ENCODE measurements at places on chromosomes 2 and 18. TPM values are rescaled to one million over a fixed set of nuclear protein-coding genes. Genes with fewer than 3 reads are reported as not detected.

GRCh38 chr2:234405462-234405861 is 91.4 kb downstream of the ARL4C start:
- no peak overlapping the region for H3K4me3 ChIP-seq
- H3K36me3 ChIP-seq = no peaks in the 10 kb centered on the region
- H3K27ac ChIP-seq = no peak overlapping the region

- H3K27me3 ChIP-seq = no peaks in the 10 kb centered on the region
- H3K4me1 ChIP-seq = no peaks in the 10 kb centered on the region
- no peak overlapping the region for H3K27ac ChIP-seq
- no peak overlapping the region for H3K4me3 ChIP-seq
- DNase-seq = no peak
- H3K36me3 ChIP-seq = no peaks in the 10 kb centered on the region
Measured at GRCh38 chr18:75592527-75592926, 165.0 kb upstream of the SMIM21 start.

Gene CCDC68
- total RNA-seq = 4.1 TPM

DNA sequence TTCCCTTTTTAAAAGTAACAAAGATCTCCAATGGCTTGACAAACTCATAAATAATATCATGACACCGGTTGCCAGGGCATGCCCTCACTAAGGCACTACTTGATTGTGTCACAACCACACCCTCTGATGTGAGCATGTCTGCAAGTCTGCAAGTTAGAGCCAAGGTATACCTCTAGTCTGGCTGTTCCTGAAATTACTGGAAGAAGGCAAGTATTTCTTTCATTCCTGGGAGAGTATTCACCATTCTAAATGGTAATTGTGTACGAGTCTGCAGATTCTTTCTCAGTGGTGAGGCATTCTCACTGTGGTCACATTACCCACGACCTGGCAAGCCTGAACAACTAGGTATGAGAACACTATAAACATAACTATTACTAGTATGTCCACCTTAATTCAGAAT is 25.7 kb upstream of the RNU4ATAC start:
- no peak overlapping the region for H3K27ac ChIP-seq
- no peak for DNase-seq
- H3K27me3 ChIP-seq = no peaks in the 10 kb centered on the region
- H3K4me1 ChIP-seq = peaks cover 18% of the 10 kb centered on the region

DNA sequence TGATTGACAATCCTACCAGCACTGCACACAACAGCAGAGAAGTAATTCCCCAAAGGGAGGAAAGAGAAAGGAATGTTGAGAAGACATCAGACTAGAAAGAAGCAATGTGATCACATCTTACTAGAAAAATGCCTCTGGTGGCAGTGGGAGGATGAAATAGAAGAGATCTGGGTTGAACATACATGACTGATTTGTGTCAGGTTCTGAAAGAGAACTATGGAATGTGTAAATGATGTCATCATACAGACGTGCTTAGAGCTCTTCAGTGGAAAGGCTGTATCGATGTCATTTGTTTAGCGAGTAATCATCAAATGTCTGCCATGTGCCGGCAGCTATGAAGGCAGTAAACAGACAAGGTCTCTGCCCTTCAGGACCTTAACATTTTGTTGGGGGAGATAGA is 24.9 kb downstream of the GORASP2 start:
- H3K36me3 ChIP-seq = peaks cover 96% of the 10 kb centered on the region
- H3K4me1 ChIP-seq = no peaks in the 10 kb centered on the region
- DNase-seq = no peak
- H3K27me3 ChIP-seq = no peaks in the 10 kb centered on the region

DNA sequence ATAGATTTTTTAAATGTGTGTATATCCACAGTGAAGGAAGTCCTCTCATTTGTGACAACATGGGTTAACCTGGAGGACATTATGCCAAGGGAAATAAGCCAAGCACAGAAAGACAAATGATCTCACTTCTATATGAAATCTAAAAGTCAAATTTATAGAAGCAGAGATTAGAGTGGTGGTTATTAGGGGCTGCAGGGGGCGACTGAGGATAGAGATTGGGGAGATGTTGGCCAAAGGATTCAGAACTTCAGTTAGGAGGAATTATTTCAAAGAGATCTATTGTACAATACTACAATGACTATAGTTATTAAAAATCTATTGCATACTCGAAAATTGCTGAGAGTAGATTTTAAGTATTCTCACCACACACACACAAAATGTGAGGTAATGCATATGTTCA is 252.4 kb upstream of the SLC39A10 start:
- H3K36me3 ChIP-seq = no peaks in the 10 kb centered on the region
- H3K27ac ChIP-seq = no peak overlapping the region
- H3K4me3 ChIP-seq = no peak overlapping the region
- H3K27me3 ChIP-seq = no peaks in the 10 kb centered on the region

- H3K27ac ChIP-seq = peak overlapping the region; percentile 97
- H3K27me3 ChIP-seq = no peaks in the 10 kb centered on the region
- DNase-seq = peak; percentile 93
- no peaks in the 10 kb centered on the region for H3K36me3 ChIP-seq
- peaks cover 28% of the 10 kb centered on the region for H3K4me1 ChIP-seq
- peak overlapping the region; percentile 93 for H3K4me3 ChIP-seq
Measured at GRCh38 chr18:62524440-62525200, 1.8 kb downstream of the ZCCHC2 start.

Gene CYS1
- total RNA-seq = 16.9 TPM

DNA sequence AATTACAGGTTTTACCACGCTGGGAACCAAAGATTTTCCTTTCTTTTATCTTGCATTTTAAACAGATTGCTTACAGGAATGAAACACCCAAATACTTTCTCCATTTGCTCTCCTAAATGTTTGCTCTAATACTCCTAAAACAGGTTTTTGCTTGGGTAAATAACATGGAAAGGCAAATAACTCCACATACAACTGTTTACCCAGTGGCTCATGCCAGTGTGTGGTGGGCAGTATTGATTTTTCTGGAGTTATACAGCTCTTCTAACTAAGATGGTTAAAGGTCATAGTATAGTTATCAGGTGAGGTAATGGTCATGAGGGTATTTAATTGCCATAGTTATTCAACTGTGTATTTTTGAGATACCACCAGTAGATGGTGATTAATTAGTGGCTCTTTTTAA is 61.2 kb upstream of the RAB27B start:
- no peak overlapping the region for H3K27ac ChIP-seq
- H3K36me3 ChIP-seq = no peaks in the 10 kb centered on the region
- DNase-seq = no peak
- no peaks in the 10 kb centered on the region for H3K27me3 ChIP-seq
- no peaks in the 10 kb centered on the region for H3K4me1 ChIP-seq

DNA sequence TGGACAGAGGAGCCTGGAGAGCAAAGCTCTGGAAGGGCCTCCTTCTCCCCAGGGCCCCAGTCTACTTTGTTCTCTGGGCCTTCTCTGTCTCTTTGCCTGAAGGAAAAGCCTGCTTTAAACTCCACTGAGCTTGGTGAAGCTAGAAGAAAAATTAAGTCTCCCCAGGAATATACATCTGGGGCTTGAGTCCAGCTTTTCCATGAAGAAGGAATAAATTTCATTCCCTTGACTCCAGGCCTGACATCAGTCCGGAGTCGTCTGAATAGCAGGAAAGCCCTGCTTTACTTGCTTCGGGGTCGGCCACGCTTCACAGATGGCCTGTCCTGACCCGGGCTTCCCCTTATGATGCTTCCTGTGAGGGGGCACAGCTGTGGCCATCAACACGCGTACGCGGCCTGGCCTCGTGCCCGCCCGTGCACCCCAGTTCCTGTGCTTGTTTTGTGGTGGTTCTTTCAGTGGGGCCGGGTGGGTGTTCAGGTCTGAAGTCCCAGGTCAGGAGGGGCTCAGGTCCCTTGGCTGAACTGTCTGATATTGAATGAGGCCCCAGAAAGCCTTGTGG is 73.6 kb downstream of the ACOXL start:
- H3K27ac ChIP-seq = no peak overlapping the region
- no peaks in the 10 kb centered on the region for H3K4me1 ChIP-seq
- no peaks in the 10 kb centered on the region for H3K27me3 ChIP-seq
- H3K36me3 ChIP-seq = no peaks in the 10 kb centered on the region
- no peak overlapping the region for H3K4me3 ChIP-seq

Gene DNAH6
- 0.13 TPM for total RNA-seq

Gene TMEM247
- total RNA-seq = not detected

Data from esophagus muscularis mucosa (tissue), 4 donors.